ENCODE measurements at places on chromosomes 6 and 20. TPM values are rescaled to one million over a fixed set of nuclear protein-coding genes. Genes with fewer than 3 reads are reported as not detected.

- DNase-seq: no peak
Measured at GRCh38 chr6:140597181-140597580, 1222.7 kb upstream of the CITED2 start.

CLDN20 gene
- total RNA-seq: not detected

DNA sequence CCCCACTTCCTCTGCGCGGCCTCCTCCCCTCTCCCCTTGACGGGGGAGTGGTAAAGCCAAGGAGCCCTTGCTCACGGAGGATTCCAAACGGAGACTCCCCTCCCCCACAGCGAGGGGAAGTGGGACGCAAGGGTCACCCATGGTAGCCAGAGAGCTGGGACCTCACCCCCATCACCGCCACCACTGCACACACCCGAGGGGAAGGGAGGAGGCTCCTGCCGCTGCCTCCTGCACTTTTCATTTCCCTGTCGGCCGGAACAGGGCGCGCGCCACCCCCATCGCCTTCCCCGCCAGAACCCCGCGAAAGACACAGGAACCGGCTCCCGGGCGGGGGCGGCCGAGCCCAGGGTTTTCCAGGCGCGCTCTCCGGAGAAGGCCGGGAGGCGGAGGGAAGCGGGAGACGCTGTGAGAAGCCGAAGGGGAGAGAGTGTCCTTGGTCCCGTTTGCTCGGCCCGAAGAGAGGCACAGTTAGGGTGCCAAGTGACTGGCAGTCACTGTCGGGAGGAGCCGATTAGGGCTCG is 789 bp downstream of the CCND3 start:
- DNase-seq: no peak

CCN5 gene
- total RNA-seq: not detected

DNA sequence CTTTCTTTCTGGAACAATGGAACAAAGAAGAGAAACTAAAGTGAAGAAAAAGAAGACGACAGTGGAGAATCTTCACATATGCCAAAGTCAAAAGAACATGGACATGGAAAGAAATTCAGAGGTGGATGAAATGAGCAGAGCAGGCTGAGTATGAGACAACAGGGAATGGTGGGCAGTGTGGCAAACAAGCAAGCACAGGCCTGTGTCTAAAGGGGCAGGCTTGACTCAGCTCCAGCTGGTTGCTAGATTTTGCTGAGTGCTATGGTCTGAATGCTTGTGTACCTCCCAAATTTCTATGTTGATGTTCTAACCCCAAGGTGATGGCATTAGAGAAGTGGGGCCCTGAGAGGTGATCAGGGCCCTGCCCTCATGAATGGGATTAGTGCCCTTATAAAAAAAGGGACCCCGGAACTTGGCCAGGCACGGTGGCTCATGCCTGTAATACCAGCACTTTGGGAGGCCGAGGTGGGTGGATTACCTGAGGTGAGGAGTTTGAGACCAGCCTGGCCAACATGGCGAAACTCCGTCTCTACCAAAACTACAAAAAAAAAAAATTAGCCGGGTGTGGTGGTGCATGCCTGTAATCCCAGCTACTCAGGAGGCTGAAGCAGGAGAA is 49.6 kb downstream of the ZMYND8 start:
- no peak for DNase-seq

DNA sequence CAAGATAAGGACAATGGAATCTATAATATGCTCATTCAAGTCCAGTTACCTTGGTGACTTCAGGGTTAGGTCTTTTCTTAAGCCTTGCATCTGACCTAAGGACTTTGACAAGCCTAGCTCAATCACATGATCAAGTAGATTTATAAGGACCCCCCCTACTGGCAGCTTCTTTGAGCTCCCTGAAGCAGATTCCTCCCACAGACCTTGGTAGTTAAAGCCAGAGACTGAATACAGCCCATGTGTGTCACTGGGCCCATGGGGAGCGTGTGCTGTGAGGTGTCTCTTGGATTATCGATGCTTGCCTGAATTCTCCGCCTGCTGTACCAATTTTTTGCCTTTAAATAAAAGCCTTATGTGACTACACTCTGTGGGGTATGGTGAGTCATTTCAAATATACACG is 372.7 kb upstream of the RGS17 start:
- no peak for DNase-seq

DNA sequence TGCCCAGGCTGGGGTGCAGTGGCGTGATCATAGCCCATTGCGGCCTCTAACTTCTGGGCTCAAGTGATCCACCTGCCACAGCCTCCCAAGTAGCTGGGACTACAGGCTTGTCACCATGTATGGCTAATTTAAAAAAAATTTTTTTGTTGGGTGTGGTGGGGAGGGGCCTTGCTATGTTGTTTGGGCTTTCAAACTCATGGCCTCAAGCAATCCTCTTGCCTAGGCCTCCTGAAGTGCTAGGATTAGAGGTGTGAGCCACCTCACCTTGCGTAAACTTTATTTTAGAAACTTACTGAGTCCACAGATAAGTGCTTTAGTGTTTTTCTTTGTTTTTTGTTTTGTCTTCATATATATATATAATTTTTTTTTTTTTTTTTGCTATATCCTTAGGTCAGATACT is 9.1 kb downstream of the SMAP1 start:
- DNase-seq: no peak

- DNase-seq: no peak
Measured at GRCh38 chr6:80793411-80793810, 686.9 kb downstream of the BCKDHB start.

- no peak for DNase-seq
Measured at GRCh38 chr20:3014179-3014578, 29.2 kb upstream of the GNRH2 start.

GRCh38 chr6:137552146-137552545 is 58.0 kb upstream of the OLIG3 start:
- no peak for DNase-seq

- no peak for DNase-seq
Measured at GRCh38 chr6:14312587-14312986, 195.0 kb downstream of the CD83 start.

- DNase-seq: no peak
Measured at GRCh38 chr6:41733360-41733706, 2.1 kb downstream of the TFEB start.

- DNase-seq: no peak
Measured at GRCh38 chr20:62301111-62301668, 1.6 kb upstream of the ADRM1 start.

PPP1R14C gene
- total RNA-seq: 7.3 TPM

GRCh38 chr6:123716506-123716905 is 79.8 kb upstream of the TRDN start:
- DNase-seq: no peak

GRCh38 chr20:54172856-54173652 is 732 bp downstream of the CYP24A1 start:
- peak; percentile 16 for DNase-seq

DNAH8 gene
- 0.39 TPM for total RNA-seq

GRCh38 chr6:130675072-130675471 is 152.1 kb upstream of the SMLR1 start:
- DNase-seq: no peak

DNA sequence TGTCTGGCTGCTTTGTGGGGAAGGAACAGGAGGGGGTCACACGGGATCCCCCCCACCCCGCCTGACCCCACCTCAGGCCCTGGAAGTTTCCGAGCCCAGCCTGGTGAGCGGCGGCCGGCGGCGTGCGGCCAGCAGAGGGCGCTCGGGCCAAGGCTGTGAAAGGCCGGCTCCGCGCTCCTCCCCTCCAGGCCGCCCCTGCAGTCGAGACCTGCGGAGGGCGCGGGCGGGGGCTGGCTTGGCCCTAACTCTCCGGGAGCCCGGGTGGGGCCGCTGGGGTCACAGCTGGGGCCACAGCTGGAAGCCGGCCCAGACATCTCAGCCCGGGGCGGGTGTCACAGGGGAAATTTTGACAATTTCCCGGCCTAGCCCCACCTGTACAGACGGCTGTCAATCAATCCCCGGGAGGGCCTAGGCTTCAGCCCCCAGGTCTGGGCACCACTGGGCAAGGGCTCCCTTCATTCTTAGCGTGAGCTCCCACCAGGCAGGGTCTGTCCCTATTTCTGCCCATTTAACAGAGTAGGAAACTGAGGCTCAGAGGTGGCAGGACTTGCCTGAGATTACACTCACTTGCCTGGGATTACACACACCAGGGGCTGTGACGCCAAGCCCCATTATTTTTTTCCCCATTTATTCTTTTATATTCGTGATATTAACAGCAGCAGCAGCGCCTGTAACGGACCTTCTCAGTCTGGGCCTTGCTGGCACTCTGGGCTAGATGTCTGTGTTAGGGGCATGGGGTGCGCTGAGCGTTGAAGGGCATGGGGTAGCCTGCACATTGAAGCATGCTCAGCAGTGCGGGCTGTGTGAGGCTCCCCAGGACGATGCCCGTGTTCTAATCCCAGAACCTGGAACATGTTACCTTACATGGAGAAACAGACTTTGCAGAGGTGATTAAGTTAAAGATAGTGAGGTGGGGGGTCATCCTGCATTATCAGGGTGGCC is 23.0 kb downstream of the ZBP1 start:
- peak; percentile 75 for DNase-seq

PLCB4 gene
- 51.4 TPM for total RNA-seq

DNA sequence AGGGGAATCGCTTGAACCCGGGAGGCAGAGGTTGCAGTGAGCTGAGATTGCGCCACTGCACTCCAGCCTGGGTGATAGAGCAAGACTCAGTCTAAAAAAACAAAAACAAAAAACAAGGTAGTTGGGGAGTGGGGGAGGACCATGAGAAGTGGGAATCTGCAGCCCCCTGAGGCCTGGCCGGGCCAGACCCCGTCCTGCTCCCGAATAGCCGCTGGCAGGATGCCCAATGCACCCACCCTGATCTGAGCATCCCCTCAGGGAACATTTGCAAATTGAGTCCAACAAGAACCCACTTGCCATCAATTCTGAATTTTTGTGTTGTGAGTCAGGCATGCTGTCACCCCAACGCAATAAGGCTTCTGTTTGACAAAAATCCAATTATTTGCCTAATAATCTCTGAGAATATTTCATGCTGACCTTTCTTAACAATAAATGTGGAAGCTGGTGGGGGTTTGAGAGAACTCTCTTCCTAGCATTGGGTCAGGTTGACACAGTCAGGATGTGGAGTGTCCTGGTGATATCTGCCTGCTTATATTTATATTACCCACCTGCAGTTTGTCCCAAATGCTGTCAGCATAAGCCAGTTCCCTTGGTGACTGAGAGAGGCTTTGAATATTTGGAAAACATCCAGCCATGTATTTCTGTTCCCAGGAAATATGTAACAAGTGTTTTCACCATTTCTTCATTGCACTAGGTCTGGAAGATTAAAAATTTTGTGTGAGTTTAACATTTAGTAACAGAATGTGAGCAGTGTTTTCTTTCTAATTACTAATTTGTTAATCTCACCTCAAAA is 28.4 kb upstream of the FRMD1 start:
- DNase-seq: no peak

GRCh38 chr20:23362392-23363256 is 642 bp downstream of the GZF1 start:
- DNase-seq: no peak

DNA sequence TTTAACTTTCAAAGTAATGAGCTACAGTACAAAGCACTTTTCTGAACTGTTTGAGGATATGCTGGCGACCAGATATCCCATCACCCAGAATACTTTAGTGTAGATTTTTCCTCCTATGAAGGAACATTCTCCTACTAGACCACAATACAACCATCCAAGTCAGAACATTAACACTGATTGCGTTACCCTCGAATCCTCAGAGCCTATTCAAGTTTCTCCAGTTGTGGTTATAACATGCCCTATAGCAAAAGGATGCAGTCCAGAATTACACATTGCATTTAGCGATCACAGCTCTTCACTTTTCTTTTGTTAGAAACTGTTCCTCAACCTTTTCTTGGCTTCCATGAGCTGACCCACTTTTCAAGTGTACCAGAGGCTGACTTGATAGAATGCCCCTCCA is 87.4 kb upstream of the SOX4 start:
- no peak for DNase-seq

FAM229B gene
- total RNA-seq: 30.3 TPM

LINC00237 gene
- total RNA-seq: not detected

GRCh38 chr6:140897804-140898573 is 1234.7 kb upstream of the GJE1 start:
- DNase-seq: no peak

DNA sequence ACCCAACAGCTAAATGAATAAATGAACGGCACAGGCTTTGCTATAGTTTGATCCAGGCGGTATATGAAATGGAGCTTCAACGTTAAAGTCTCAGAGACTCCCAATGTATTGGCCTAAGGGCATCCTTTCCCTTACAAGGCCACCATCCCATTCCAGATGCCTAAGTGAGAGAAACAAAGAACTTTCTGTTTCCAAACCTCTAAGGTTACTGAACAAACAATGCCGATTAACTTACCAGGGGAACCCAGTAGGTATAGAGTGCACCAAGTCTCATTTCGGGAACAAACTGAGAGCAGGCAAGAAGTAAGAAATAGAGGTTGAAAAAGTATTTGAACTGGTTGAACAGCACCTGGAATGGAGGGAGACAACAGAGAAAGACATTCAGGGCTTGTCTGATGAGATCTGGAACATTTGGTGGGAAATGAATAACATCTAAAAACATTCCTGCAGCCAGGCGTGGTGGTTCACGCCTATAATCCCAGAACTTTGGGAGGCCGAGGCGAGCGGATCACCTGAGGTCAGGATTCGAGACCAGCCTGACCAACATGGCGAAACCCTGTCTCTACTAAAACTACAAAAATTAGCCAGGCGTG is 42.5 kb downstream of the ATP9A start:
- no peak for DNase-seq
